Tongue (tissue), 3 donors: ENCODE measurements at places on chromosomes 2 and 18.

GRCh38 chr2:42823744-42824453 lies 31.5 kb upstream of the HAAO start:
- no peak for DNase-seq

DNA sequence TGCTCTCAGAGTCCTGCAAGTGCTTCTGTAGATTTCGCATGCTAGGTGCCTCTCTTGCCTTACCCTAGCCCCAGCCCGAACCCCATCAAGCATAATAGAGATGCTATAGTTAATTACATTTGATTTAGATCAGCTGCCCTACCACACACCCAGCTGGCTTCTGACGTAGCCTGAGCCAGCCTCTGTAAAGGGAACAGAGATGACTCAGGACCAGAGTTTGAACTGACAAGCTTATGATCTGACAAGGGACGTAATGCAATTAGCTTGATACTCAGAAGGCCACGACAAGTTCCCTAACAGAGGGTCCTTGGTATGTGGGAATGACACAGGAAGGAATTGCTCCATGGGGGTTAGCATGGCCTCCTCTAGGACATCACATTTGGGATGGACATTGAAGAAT lies 126.6 kb downstream of the LRATD1 start:
- no peak for DNase-seq

- DNase-seq, result no peak
These were observed 138.2 kb downstream of the TMEM131 start for GRCh38 chr2:97857553-97857952.

- DNase-seq, result no peak
These were observed 5.0 kb downstream of the MAL start for GRCh38 chr2:95030496-95030895.

DNA sequence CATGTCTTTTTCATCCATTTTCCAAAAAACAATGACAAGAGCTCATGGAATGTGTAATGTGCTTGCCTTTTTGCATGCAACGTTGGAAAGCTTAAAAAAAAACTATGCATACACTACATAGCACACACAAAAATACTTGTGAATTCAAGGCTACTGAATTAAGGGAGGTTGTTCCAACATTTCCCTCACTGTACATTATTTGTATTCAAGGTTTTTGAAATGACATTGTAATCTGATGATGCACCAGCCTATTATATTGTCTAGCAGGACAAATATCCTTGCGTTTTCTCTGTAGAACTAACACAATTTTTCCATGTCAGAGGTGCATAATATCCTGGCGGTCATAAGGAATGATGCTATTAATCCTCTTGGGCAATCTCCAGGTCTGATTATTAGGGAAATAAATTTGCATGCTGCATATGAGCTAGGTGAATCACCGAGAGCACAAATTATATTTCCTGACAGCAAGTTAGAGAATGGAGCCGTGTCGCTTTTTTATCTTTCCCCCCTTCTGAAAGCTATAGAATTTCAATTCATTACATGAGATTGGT lies 836.9 kb upstream of the FANCL start:
- DNase-seq, result no peak
